Thoracic aorta (tissue), 2 donors: ENCODE measurements at places on chromosomes 4 and X.

DNA sequence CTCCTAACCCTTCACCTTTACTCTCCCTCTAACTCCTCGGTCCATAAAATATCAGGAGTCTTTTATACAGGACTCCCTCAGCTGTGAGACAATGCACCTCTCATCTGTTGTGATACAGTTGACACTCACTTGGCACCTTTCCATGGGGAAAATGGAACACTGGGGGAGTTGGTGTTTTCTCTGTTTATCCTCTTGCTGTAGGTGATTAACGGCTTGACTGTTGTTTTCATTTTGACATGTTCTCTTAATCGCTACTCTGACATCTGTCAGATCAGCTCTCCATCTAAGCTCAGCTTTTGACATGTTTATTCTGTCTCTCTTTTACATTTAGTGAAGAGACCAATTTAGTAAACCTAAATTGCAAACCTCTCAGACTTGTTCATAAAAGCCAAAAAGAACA is 604.8 kb downstream of the TRAM1L1 start:
- no peak for DNase-seq

GRCh38 chr4:33696041-33696440 is 2548.3 kb downstream of the ARAP2 start:
- DNase-seq = no peak

- DNase-seq = no peak
Observed at GRCh38 chr4:177119691-177120090, 190.0 kb upstream of the NEIL3 start.

DNA sequence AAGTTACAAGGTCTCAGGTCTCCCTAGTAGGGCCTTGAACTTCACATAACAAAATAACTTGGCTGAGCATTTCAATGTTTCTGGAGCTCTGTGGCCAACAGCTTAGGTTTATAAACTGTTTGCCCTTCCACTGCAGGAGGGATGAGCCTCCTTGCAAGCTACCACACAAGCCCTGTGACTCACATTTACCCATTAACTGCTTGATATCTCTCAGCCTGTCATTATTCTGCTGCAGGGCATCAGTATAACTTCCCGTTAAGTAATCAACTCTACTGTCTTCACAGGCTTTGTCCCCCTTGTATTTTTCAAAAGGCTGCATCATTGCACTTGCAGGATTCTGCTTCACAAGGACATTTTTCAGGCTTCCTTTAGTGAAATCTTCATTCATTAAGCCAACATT is 151.7 kb upstream of the CXCL13 start:
- no peak for DNase-seq

DNA sequence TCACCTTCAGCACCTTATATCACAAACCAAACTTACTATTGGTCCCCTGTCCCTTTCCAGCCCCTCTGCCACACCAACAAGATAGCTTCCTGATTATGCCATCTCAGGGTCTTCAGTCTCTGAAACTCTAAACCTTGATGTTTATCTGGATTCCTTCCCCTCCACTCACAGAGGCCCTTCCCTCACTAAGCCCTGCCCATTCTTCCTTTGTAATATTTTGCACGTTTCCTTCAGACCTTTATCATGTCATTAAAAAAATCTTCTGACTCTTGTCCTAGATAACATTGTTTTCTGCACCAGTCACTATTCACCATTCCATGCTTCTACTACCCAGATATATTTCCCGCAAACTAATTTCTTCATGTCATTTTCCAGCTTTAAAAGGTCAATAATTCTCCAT is 17.7 kb upstream of the CEP135 start:
- no peak for DNase-seq

DNA sequence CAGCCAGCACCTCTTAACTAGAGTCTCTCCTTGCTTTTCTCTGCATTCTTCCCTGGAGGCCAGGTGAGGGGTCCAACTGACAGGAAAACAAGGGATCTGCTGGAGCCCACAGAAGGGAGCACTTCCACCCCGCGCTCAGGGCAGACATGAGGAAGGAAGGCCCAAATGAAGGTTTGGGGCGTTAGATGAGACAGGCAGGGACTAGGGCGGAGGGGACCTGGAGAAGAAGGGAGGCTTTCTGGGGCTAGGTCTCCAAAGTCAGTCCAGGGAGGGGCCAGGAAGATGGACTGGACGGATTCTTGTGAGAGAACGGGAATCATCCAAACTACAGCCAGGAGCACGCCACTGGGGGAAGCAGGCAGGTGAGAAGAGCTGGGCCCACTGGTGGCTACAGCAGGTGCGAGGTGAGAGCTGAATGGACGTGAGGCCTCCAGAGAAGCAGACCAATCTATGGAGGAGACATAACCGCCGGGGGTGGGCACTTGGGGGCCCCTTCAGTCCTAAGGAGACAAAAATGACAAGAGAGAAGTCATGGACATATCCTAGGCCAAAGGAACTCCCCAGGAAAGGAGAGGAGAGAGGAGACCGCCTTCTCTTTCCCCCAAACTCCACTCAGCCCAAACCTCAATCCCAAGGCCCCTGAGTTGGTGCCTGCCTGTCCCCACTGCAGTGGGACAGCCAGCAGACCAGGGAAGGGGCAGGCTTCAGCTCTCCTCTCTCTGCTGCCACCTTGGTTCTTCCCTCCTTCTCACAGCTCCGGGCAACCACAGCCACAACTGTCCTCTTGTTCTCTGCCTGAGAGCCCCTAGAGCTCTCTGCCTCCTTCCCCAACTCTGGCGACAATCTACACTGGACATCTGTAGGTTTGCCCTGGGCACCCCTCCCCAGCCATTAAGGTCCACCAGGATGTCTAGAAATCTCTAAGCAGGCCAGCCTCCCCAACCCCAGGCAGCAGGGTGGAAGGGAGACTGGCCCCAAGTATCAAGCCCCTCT is 7.0 kb downstream of the APLN start:
- DNase-seq = no peak
